ENCODE measurements at places on chromosomes 13 and 19.

DNA sequence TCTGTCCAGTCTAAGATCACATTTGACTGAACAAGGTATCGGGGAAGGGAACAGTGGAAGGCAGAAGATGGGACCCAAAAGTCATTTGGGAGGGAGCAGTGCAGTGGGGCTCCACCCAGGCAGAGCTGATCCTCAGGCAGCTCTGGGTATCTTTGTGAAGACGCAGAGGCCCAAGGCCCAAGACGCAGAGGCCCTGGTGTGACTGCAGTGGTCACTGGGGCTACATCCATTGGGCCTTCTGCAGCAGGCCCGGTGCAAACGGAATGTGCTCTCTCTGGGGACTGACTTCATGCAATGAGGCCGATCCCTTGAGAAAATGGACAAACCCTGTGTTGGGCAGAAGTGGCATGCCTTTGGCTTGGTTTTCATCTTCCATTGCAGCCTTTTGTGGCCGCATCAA lies 463.4 kb upstream of the ZNF507 start:
- no peak for DNase-seq

DNA sequence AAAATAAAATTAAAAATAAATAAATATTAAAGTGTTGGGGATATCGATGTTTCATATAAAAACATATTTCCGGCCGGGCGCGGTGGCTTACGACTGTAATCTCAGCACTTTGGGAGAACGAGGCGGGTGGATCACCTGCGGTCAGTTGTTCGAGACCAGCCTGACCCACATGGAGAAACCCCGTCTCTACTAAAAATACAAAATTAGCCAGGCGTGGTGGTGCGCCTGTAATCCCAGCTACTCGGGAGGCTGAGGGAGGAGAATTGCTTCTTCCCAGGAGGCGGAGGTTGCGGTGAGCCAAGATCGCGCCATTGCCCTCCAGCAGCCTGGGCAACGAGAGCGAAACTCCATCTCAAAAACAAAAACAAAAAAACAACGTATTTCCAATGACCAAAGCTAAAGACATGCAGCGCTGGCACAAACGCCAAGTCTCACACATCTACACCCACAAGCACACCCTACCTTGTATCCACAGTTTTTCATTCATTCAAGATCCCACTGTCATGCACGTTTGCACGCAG lies 907 bp downstream of the ZNF569 start:
- DNase-seq: no peak

DNA sequence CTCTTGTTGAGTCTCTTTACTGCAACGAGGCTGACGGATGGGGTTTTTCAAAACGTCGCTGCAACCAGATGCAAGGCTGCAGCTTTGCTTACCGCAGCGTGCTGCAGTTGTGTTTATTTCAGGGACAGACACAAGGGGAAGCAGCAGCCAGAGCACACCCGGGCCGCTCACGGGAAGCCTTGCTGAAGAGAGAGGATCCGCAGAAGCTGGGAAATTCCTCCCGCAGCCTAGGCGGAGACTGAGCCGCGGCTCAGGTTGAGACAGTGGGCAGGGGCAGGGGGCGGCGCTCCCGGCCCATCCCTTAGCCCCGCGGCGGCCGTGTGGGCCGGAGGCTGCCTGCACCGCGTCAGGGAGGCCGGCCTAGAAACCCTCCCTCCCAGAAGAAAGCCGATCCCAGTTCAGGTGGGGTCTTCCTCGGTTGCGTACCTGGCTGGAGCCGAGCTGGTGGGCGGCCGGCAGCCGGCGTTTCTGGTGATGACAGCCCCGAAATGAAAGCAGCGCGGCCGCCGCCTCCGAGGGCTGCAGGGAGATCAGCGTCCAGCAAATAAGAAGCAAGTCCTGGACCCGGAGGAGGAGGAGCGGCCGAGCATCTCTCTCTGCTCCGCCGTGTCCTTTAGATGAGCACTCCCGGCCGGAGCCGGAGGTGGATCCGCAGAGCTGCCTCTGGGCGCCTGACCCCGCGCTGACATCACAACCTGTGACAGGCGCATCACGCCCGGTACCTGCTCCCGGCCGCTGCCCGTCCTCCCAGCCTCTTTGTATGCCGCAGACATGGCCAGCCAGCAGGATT lies at the start of gene FRY:
Gene FRY, plus strand, starts transcription at position 750 of the 790 bp plus-strand sequence. Its CDS starts 22 bp downstream, at position 772.
- DNase-seq: peak; percentile 13

DNA sequence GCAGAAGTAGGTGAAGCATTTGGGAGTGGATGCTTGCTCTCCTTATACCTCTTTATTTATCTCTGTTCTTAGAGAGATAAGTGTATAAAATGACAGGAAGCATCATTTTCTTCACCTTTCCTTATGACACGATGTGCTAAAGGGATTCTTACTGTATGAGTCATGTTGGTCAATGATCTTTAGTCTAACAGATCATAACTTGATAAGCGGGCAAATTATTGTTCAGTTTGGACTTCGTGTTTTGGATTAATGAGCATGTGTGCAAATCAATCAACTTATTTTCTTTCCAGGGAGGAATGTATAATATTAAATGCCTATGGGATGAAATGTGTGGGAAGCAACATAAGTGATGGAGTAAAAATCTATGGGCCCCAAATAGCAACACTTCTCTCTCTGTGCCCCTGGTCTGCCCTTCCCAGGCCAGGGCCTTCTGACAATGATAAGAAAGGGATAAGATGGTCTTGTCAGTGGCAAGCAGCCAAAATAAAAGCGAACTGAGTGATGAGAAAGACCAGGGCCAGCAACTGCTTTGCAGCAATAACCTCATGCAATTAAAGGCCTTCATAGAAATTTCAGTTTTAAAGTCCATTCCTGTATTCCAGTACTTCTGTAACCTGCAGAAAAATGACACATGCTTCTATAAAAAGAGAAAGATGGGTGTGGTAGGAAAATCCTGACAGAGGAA lies 61.4 kb downstream of the SLC10A2 start:
- DNase-seq: no peak

DNA sequence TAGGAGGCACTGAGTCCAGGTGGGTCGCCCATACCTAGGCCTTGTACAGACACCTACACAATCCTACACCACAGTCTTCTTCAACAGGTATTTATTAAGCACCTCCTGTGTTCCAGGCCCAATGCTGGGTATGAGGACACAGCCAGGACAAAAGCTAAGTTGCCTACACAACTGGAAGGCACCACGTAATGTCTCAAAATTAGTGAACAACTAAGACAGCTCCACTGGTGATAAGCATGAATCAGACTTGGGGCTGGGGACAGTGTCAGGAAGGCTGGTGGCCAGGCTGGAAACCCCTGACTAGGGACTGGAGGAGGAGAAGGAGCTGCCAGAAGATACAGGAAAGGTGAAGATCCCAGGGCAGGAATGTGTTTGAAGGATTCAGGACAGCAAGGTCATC lies 2.4 kb downstream of the SMIM24 start:
- DNase-seq: no peak

DNA sequence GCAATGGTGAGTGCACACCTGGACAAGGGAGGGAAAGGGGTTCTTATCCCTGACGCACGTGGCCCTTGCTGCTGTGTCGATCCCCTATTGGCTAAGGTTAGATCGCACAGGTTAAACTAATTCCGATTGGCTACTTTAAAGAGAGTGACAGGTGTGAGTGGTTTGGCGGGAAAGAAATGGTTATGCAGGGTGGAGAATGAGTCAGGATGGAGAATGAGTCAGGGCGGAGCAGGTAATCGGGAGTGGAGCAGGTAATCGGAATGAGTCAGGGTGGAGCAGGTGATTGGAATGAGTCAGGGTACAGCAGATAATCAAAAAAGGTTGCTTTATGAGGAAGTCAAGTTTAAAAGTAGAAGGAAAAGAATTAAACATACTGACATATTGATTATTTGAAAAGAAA lies 24.4 kb upstream of the SIAH3 start:
- DNase-seq: no peak

DNA sequence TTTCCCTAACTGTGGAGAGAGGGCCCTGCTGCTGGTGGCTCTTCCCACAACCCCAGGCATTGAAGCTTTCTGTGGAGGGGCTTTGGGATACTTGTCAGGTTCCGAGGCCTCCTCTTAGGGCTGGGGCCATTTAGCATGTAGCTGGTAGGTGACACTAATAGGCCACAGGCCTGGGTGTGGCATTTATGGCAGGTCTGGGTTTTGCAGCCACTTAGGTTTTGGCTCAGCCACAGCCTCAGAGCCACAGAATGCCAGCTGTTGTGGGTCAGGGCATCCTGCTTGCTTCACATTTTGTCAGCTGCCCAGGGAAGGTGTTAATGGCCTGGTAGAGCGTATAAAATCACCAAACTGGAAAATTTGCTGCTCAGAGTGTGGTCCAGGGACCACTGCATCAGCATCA lies 15.7 kb downstream of the FAM124A start:
- no peak for DNase-seq

GRCh38 chr13:61316647-61317046 lies 99.0 kb downstream of the PCDH20 start:
- no peak for DNase-seq

GRCh38 chr19:21838646-21839045 lies 2.7 kb upstream of the ZNF43 start:
- no peak for DNase-seq

DNA sequence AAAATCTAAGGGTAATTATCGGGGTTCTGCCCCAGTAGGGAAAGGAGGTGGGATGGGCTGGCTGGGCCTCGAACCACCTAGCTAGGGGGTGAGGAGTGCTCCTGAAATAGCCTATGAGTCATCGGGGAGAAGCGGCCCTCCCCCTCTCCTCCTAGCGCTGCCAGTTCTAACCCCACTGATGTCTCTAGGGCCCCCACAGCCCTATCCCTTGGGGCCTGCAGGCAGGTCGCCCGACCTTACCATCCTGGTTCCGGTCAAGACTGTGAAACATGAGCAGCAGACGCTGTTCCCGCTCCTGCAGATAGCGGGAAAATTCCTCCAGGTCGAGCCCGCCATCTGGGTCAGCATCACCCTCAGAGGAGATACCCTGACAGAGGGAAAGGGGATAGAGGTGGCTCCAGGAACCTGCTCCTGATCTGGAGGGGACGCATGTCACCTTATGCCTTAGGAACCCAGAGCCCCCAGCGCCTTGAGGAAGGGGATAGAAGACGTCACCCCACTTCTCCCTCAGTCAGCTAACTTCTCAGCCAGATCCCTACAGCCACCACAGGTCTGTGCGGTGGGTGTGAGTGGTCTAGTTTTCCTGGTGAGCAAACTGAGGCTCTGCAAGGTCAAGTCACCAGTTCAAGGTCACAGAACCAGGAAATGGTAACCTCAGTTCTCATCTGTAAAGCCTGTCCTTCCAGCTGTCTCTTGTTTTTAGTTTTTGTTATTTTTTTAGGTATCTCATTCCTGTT lies 1.5 kb downstream of the SLC25A23 start:
- no peak for DNase-seq

GRCh38 chr13:98595134-98595533 lies 18.2 kb upstream of the STK24 start:
- no peak for DNase-seq

GRCh38 chr13:20715330-20715712 lies 11.8 kb downstream of the IL17D start:
- no peak for DNase-seq

GRCh38 chr13:108508263-108508662 lies 121.1 kb upstream of the MYO16 start:
- DNase-seq: no peak

- DNase-seq: no peak
These were observed 11.5 kb downstream of the FAM187B start for GRCh38 chr19:35216833-35217648.

- no peak for DNase-seq
These were observed 535 bp downstream of the BSG start for GRCh38 chr19:572743-573518.

- DNase-seq: no peak
These were observed 33.8 kb upstream of the MYO16 start for GRCh38 chr13:108595436-108596274.

DNA sequence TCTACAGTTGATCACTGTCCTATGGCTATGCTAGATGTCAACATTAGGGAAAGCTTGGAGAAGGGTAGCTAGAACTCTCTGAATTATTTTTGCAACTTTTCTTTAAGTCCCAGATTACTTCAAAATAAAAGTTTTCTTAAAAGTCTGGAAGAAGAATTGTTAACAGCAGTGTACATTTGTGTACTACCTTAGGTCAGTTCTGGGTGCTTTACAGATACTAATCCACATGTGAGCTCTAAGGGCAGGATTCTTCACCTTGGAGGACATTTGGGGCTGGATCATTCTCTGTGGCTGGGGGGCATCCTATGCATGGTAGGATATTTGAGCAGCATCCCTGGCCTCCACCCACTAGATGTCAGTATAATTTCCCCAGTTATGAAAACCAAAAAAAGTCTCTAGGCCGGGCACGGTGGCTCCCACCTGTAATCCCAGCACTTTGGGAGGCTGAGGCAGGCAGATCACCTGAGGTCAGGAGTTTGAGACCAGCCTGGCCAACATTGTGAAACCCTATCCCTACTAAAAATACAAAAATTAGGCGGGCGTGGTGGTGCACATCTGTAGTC lies 2.8 kb downstream of the BRME1 start:
- no peak for DNase-seq

GRCh38 chr19:53912653-53913052 lies 3.6 kb downstream of the CACNG7 start:
- DNase-seq: no peak

GRCh38 chr13:102117175-102117831 lies 284.5 kb downstream of the FGF14 start:
- no peak for DNase-seq

GRCh38 chr13:59364641-59365085 lies 799.1 kb downstream of the DIAPH3 start:
- DNase-seq: no peak

- DNase-seq: no peak
These were observed 500.9 kb upstream of the HTR2A start for GRCh38 chr13:47397739-47398138.

GRCh38 chr13:23966221-23966690 lies 69.0 kb upstream of the C1QTNF9B start:
- no peak for DNase-seq

- no peak for DNase-seq
These were observed 10.0 kb upstream of the CPAMD8 start for GRCh38 chr19:17036640-17037039.

DNA sequence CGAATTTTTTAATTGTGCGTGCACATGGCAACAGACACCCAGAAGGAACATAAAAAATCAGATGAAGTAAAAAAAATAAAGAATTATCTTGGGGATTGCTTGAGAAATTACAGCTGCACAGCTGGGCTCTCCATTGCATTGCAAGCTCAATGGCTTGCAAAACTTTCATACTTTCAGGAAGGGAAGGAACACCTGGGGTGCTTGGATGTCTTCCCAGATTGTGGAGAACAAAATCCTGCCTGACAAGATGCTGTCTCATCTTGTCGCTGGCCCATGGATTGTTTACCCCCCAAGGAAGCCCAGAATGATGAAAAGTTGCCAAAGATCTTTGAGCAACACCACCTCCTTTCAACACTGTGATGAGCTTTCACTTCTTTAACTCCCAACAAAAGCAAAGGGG lies 11.0 kb upstream of the CASP14 start:
- DNase-seq: no peak

Measured in activated gamma-delta T cell treated with anti-CD3 and anti-CD28 coated beads, Interleukin-2, amount 50 U/mL, for 16 hours (primary cell).